Stimulated activated effector memory CD8-positive, alpha-beta T cell treated with anti-CD3 and anti-CD28 coated beads, Interleukin-12 subunit alpha, Interleukin-12 subunit beta, amount 100 ng/mL, for 72 hours (primary cell): ENCODE measurements at places on chromosomes 7 and 10.

GRCh38 chr10:120367341-120367740 is 89.7 kb upstream of the PLPP4 start:
- DNase-seq, result no peak

GRCh38 chr10:18158773-18159265 is 18.6 kb downstream of the CACNB2 start:
- no peak for DNase-seq

- no peak for DNase-seq
Measured at GRCh38 chr7:36523371-36524101, 133.9 kb downstream of the ANLN start.

GRCh38 chr7:35707422-35707821 is 12.5 kb upstream of the HERPUD2 start:
- DNase-seq, result no peak

GRCh38 chr7:80453699-80454340 is 58.0 kb downstream of the GNAT3 start:
- no peak for DNase-seq

DNA sequence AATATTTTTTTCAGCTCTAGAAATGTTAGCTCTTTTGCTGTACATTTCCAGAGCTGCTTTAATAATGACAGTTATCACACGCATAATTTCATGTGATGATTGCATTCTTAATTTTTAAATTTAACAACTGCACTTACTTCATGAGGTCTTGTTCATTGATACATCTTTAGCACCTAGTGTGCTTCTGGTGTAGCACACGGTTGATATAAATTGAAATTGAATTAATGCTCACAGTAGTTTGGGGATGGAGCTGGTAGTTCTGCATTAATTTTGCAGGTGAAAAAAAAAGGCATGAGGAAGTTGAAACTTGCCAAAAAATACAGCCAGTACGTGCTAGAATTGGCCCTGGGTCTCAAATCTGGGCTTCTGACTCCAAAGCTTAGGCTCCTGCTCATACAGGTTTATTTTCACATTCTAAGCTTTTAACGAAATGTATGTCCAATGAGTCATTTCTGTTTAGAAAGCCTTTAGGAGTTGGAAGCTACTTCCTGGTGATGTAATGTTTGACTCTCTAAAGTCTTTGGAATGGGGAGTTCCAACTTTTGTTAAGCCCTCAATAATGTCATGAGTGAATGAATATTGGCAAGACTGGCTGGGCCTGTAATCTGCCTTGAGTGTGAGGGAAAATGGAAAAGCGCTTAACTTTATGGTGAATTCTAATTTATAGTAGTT is 62.5 kb downstream of the DAGLB start:
- DNase-seq, result no peak

DNA sequence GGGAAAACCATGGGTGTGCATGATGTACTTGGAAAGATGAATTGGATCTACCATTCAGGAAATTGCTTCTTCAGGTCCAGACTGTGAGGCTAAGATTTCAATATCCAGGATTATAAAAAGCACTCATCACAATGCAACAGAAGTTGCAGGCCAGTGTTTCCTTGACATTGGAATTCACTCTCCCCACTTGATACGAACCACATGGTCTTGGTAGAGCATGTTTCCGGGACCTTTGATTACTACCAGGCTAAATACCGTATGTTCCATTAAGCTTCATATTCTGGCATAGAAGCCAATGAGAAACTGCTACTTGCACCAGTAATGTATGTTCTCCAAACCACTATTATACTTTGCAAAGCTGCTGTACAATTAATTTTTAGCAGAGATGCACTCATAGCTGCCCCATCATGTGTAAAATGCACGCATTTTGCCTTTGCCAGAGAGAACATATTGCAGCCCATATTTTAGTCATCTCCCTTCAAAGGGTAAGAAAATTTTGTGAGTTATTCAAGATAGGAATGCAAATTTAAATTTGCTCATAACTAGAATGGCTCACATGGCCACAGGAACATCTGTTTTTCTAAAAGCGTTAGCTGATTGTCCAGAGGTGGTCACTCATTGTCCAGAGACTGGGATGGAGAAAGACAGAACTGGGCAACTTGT is 8.1 kb downstream of the FRMD4A start:
- DNase-seq, result no peak

DNA sequence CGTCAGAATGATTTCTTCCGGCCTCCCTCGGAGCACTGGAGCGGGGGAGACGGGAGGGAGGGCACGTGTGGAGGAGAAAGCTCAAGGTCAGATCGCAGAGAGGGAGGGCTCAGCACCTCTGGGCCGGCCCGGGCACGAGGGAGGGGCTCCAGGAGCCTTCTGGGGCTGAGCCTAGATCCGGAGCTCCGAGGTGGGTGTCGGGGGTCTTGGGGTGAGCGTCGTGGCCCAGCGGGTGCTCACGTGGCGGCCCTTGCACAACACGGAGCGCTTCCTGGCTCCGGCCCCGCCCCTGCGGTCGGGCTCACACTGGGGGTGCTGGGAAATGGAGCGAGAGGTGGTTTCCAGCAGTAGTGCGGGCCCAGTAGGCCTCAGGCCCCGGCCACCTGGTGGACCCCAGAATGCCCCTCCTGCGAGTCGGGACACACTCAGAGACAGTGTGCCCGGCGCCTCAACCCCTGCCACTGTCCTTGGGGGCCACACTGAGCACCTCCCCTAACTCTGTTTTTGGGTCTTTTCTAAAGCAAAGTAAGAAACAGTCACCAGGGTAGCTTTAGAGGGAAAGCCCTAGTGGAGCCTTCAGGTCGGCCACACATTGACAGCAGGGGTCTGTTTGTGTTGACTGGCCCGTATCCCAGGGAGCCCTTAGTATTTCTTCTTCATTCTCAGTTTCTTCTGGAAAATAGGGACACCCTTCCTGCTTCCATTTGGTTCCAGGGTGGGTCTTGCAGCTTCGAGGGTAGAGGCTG is 798 bp downstream of the PPIF start:
- DNase-seq, result peak; percentile 83

DNA sequence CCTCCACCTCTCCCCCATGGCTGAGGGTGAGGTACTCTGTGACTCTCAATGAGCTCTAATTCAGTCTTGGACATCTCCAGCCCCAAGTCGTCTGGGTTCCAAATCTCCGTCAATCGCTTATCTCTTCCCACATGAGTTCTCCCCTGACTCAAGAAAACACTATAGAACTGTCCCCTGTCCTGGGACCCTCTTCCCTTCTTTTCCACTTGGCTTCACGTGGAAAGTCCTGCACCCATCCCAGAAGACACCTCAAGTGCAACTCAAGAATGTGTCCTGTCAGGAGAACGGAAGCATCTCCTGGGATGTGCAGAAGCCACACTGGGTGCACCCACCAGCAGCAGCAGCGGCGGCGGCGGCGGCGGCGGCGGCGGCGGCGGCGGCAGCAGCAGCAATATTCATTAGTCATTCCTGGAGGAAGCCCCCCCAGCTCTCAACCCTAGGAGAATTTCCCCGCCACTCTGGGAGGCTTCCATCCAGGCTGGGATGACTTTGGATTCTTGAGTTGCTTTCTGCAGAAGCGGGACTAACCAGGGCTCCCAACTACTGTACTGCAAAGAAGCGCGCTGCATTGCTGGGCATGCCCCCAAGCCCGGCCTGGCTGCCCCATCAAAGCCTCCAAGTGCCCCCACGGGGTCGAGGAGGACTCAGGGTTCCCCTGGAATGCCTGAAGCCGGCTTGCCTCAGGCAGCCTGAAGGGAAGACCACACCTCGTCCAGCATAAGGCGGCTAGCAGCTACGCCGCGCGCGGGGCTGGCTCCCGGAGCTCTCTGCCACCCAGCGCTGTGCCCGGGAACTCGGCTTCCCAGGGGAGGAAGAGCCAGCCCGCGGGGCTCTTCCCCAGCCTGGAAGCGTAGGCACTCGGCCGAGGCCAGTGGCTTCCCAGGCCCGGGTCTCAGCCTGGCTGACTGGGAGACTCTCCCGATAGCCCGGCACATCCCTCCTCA is 1.0 kb downstream of the CRTAC1 start:
- DNase-seq, result no peak

GRCh38 chr7:77980087-77980713 is 181.6 kb downstream of the PHTF2 start:
- no peak for DNase-seq

DNA sequence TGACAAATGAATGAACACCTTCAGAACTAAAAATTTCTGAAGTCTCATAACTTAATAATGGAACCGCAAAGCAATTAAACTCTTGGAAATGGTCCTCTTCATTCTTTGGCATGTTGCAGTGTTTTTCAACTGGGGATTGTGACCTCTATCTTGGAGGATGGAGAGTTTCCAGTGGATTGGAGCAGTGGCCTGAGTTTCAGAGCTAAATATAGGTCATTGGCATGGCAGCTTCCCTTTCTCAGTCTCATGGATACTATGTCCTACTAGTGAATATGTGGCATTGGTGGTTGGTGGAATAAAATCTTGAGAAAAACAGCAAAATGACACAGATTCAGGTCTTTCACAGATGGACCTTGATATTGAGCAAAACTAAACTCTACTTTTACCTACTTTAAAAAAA is 24.1 kb upstream of the EPC1 start:
- no peak for DNase-seq
